Left ventricle myocardium superior (tissue), 1 donor: ENCODE measurements at places on chromosomes 1 and 21. TPM values are rescaled to one million over a fixed set of nuclear protein-coding genes. Genes with fewer than 3 reads are reported as not detected.
A peak's percentile ranks its signal among the peaks of the same experiment; 100 is the strongest.

NR0B2 gene
- total RNA-seq, result 5.3 TPM

LCE1E gene
- not detected for total RNA-seq

MLLT11 gene
- total RNA-seq, result 1.8 TPM

GRCh38 chr1:205656236-205656635, 24.1 kb downstream of the SLC45A3 start:
- no peak for DNase-seq

- DNase-seq, result no peak
Measured at GRCh38 chr1:169478094-169478672, 7.6 kb downstream of the SLC19A2 start.

DNA sequence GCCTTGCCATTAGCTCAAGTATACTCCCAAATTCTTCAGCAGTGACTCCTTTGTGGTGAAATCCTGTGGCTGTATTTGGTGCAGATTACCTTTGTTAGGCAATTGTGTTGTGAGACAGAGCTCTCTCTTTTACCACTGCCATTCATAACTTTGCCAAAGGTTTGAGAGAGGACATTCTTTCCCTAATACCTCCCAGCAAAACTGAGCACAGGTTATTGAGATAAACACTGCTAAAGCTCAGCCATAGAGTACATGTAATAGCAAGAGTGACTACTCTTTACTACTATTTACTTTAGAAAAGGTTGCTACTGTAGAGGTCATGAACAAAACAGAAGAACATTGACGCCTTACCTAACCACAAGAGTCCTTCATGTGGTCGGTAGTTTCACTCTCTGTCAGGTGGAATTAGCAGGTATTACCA, 514.0 kb upstream of the ADAMTS5 start:
- no peak for DNase-seq

GRCh38 chr1:204513117-204513716, 3.0 kb upstream of the MDM4 start:
- DNase-seq, result no peak

DNA sequence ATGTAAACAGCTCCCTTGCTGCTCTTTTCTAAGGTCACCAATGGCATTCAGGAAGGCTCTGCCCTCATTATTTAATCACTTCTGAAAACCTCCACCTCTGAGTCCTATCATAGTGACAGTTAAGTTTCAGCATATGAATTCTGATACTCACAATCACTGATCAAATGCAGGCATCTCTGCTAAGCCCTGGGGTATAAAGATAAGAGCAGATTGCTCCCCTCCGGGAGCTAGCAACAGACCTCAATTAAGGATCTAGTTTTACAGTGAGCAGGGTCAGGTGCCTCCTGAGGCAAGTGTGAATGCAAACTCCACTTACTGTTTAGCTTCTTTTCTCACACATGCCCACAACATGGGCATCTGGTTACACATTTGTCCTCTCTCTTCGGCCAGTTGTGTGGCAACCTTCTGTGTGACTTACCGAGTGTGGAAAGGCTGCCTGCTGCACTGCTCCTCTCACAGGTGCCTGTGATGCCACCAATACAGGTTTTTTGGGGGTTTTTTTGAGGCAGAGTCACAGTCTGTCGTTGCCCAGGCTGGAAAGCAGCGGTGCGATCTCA, 15.0 kb downstream of the IL10RB start:
- DNase-seq, result no peak

- peak; percentile 90 for DNase-seq
Measured at GRCh38 chr1:208132287-208132882, 111.8 kb downstream of the PLXNA2 start.

GRCh38 chr1:76766381-76766780, 100.9 kb upstream of the ST6GALNAC5 start:
- no peak for DNase-seq

DNA sequence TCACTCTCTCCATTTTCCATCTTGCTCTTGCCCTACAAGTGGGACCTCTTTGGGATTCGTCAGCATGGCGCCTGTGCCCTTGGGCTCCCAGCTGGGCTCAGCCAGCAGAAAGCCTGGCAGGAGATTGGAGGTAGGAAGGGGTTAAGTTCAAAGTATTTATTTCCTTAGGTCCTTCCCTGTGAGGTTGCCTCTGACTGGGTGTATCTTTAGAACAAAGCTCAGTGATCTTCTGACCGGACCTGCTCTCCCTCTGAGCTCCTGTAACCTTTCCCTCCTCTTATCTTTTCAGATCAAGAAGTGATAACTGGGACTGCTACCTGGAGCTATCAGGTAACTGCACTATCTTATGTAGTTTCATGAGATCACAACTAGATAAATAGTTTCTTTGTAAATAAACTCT, 75.8 kb upstream of the ABCD3 start:
- no peak for DNase-seq

DNA sequence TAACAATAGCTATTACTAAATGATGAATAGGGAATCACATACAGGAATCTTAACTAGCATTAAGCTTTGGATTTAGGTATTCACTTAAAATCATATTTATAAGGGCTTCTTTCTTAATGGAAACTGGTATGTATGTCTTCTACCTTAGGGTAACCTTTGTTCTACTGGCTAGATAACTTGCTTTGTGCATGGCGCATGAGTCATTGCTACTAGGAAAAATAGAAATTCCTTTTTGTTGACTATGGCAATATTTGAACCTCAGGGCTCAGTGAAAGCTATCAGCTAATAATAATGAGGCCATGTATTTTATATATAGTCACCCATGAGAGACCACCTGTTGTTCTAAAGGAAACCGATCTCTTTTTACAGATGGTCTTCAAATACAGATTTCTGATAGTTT, 72.5 kb downstream of the RPS6KC1 start:
- no peak for DNase-seq

- DNase-seq, result no peak
Measured at GRCh38 chr1:247535402-247535801, 838 bp downstream of the OR2C3 start.

DNA sequence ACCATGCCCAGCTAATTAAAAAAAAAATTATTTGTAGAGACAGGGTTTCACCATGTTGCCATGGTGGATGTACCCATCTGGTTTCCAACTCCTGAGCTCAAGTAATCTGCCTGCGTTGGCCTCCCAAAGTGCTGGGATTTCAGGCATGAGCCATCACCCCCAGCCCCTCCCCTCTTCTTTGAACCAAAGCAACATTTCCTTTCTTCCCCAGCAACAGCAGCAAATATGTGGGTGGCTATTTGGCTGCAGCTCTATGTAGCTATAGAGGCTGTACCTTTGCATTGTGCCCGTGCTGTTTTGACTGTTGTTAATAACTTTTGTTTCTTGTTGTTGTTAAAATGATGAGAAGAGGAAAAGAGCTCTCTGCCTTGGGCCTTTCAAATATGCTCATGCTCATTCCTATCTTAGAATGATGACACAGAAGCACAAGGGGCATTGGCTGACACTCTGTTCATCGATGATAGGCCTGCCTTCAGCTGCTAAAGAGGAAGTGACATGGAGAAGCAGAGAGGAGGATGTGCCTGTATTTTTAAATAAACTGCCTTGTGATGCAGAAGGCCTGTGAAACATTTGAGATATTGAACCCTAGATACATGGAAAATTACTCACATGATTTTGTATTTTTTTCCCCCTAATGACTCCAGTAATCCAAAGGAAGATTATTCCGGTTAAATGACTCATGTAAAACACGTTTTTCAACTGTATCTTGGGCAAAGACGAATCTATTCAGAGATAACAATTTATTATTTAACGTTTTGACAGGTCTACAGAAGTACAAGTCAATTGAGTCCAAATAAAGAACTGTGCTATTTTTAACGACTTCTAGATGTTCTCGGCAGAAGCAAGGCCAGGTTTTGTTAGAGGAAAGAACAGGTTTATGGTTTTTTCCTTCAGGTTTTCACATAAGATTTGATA, 20.5 kb upstream of the XPR1 start:
- no peak for DNase-seq

DNA sequence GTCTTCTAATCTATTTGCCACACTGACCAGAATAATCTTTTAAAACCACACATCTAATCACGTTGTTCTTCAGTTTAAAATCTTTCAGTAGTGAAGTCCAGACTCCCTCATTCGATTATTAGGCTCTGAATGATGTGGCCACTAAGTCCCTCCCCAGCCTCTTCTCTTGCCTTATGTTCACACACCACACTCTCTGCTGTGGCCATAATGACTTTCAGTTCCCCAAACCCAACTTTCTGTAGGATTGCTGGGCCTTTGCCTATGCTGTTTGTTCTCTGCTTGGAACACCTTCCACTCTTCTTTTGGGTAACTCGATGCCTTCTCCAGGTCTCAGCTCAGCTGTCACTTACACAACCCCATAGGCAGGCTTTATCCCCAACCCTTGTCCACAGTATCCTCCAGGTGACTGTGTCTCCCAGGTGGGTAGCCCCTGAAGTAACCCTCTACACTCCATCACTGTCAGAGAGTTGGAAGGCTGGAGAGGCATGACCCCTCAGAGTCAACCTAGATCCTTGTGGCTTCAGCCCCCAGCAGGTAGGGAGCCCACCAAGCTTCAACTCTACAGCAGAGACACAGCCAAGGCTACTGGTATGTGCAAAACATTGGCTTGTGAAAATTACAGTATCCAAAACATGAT, 8.4 kb upstream of the SLC37A1 start:
- DNase-seq, result no peak
